ENCODE measurements at places on chromosomes 11 and 22.

DNA sequence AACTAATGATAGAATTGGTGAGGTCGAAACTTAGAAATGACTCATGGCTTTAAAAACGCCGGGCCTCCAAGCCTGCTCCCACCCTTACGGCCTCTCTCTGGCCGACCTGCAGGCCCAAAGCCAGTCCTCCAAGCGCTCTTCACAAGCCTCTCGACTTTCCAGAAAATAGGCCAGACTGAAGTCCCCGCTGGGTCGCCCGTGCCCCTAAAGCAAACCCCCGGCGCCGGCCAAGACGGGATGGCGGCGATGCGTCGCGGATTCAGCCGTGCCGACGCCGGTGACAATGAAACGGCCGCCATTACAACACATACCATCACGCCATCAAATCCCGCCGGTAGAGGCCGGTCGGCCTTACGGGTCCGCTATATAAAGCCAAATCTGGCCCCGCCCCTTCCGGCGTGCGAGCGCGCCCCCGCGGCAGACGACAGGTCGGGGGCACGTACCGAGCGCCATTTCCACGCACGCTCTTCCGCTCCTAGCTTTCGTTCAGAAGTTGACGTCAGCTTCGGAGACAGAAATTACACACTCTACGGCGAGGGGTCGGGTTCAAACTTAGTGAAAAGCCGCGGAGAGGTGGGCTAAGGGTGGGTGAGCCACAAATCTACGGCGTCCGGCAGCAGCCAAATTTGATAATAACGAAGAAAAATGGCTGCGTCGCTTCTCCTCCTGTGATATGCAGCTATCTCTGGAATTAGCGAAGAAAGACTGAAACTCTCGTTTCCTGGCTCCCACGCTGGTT is at the start of gene RPL3:
RPL3 (minus strand) TSS at position 340 of the 739 bp plus-strand sequence; CDS start at position 314, 26 bp downstream.
- DNase-seq = peak; percentile 98

GRCh38 chr22:20405291-20405930 is 11.5 kb downstream of the ZNF74 start:
- DNase-seq = no peak

DNA sequence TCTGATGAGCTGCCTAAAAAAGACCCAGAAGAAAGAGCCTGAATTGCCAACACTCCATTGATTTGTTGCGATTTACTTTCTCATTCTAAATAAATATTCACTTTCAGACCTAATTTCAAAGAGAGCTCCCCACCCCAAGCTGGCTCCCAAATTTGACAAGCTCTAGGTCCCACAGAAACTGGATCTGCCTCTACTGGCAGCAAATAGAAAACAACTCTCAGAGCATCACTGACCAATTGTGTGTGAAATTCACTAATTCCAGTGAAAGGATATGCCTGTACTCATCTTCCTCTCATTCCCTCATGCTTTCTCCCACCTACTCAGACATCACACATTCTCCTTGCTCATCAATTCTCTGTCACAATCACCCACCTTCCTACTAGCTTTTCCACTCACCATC is 249.1 kb downstream of the DCDC1 start:
- no peak for DNase-seq

DNA sequence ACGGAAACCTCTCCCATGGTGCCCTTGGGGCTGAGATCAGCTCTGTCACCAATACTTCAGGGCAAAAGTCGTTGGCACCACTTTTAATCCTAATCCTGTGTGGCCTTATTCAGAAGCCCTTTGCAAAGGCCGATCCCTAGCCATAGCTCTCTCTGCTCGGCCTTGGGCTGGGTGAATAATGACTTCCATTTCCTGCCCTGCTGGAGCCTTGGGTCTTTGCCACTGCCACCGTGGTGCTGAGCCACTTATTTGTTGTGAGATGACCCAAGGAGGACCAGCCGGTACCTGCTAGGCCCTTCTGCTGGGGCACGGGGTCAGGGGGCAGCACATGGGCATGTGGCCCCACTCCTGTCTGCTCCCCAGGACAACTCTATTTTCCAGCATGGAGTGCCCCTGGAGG is 188.2 kb downstream of the ST3GAL4 start:
- DNase-seq = no peak

- no peak for DNase-seq
Measured at GRCh38 chr11:15933886-15934625, 422.3 kb downstream of the SOX6 start.

- DNase-seq = no peak
Measured at GRCh38 chr11:12319461-12319951, 57.9 kb upstream of the PARVA start.

GRCh38 chr22:49087198-49087597 is 740.5 kb downstream of the BRD1 start:
- no peak for DNase-seq

DNA sequence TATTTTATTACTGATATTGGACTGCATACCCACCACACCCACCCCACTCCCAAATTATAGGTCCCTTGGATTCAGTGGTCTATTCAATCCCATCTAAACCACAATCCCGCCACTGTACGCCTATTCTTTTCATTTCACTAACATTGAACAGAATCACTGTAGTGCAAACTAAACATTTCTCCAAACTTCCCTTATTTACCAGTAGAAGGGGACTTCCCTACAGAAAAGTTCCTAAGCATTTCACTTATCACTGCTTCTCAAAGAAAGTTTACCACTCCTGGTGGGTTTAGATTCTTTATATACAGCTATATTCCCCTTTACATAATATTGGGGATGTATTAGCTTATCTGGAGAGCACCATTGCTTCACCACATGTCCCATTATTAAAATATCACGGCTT is 29.3 kb downstream of the OR8B12 start:
- no peak for DNase-seq

DNA sequence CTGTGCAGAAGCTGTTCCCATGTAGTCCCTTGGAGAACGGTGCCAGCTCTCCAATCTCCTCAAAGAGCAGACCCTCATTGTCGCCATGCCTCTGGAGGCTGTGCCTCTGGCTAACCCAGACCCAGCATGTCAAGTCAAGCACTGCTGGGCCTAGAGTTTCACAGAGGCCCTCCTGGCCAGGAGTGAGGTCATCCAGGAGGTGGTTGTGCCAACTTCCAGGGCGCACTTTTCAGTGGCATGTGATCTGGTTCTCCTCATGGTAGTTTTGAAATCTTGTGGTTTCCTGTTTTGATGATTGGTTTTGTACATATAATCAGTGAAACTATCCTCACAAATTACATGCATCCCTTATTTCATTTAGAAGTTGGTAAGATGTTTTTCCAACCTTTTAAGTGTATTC is 78.9 kb downstream of the PPFIBP2 start:
- DNase-seq = peak; percentile 25

- DNase-seq = peak; percentile 49
Measured at GRCh38 chr11:72584293-72584938, 89.8 kb downstream of the PDE2A start.

- DNase-seq = peak; percentile 41
Measured at GRCh38 chr11:8168485-8169257, at the start of gene RIC3. Gene RIC3 (minus strand): TSS chr11:8169025. CDS start chr11:8168989, 36 bp downstream.

DNA sequence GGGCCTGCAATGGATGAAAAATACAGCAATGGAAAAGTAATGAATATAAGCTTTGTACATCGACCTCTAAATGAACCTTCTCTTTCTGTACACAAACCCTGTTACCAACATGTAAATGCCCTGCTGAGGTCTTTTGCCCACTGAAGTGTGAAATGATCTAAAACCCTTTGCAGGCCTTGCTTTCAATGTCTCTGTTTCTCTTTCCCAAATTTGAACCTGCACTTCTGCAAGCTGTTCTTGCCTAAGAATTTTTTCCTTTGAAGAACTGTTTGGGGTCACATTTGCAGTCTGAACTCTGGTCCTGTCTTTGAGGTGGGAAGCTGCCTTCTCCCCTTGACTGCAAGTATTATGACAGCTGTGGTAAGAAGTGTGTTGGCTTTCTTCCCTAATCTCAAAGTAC is 1237.1 kb downstream of the FAM181B start:
- DNase-seq = no peak

GRCh38 chr11:2196970-2197770 is 25.6 kb upstream of the TH start:
- DNase-seq = peak; percentile 67

- no peak for DNase-seq
Measured at GRCh38 chr22:29216873-29217666, 11.4 kb downstream of the EMID1 start.

GRCh38 chr11:30018495-30018894 is 1.7 kb upstream of the KCNA4 start:
- no peak for DNase-seq

DNA sequence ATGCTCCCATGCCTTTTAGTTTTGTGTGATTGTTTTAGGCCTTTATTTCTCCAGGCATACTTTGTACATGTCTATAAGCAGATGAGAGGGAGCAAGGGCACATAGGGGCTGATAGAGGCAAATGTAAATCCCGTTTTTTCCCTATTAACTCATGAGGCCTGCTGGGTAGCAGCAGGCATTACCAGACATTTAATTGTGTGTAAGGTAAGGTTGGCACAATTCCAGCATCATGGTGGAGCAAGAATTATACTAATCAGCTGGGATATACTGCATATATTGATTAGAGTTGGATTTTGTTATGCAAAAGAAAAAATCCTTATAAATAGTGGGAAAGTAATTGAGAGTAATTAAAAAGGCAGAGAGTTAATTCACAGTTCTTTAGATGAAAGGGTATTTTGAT is 12.2 kb downstream of the FAT3 start:
- no peak for DNase-seq

DNA sequence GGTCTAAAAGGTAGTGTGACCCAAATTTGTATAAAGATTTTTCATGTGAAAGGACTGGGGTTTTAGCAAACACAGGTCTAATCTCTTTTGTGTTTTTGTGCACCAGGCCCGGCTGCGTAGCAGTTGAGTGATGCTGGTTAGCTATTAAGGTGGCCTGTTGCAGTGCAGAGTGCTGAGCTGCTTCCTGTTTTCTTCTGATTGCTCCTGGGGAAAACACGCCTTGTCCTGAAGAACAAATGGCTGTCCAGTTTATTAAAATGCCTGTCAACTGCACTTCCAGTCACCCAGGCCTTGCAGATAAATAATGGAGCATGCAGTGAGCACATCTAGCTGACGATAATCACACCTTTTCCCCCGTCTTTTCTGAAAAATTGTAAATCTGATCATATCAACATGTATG is 1.8 kb downstream of the SRSF8 start:
- DNase-seq = peak; percentile 92

DNA sequence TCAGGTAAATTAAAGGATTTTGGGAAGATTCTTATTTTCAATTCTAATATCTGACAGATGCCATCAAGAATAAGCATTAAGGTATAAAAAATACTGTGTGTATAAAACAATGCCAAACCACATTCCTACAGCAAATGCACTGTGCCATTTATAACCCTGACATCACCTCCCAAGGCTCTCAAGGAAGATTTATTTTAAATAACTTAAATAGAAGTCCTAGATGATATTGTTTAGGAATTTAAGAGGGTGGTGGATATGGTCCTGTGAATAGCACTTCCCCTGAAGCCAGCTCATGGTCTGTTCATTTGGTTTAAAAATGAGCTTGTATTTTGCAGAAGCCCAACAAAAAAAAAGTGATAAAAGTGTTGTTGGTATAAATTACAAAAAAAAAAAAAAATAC is 32.1 kb downstream of the PPIL2 start:
- no peak for DNase-seq

GRCh38 chr22:25419247-25420113 is 145.0 kb upstream of the GRK3 start:
- no peak for DNase-seq

DNA sequence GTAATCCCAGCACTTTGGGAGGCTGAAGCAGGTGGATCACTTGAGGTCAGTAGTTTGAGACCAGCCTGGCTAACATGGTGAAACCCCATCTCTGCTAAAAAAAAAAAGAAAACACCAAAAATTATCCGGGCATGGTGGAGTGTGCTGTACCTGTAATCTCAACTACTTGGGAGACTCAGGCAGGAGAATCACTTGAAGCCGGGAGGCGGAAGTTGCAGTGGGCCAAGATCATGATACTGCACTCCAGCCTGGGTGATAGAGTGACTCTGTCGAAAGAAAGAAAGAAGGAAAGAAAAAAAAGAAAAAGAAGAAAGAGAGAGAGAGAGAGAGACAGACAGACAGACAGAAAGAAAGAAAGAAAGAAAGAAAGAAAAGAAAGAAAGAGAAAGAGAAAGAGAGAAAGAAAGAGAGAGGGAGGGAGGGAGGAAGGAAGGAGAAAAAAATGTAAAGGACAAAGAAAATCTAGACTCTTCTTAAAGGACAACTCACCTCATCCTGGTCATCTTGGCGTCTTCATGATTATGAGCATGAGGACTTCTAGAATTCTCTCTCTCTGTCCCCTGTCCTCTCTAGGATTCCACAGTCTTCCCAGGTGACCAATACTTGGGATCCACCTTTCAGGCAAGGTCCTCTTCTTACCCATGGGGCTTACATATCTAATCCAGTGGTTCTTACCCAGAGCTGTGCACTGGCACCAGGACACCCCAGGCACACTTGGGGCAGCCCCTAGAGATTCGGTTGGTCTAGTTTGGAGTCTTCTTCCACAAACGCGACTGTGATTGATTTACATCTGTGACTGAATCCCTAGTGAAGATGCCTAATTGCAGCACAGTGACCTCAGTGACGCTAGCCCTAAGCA is 120.9 kb downstream of the MED15 start:
- DNase-seq = no peak

DNA sequence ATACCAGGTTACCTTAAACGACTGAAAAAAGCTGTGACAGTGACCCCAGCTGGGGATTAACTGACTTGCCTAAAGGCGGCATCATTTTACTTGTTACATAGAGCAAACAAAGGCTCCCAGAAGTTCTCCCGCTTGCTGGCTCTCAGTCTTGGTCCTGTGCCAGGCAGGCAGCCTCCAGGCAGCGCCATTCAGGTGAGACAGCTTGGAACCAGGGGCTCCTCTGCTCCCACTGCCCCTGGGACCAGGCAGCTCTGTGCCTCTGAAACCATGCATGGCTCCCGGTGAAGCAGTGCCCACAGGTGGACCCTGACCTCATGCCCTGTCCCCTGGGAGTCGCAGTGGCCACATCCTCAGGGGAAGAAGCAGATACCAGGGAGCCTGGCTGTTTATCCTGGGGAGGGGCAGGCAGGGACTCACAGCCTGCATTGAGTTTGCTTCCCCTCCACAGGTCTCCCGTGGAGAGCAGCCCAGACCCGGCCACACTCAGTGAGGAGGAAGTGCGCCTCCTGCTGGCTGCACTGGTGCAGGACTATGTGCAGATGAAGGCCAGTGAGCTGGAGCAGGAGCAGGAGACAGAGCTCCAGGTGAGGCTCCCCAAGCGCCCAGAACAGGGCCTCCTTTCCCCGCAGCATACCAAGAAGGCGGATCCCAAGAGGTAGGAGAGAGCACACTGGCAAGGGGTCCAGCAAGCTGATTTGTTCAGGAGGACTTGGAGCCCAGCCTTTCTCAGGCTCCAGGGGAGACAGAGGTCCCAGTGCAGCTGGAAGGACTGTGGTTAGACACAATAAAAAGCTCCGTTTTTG is 15.6 kb upstream of the CYP2R1 start:
- DNase-seq = peak; percentile 84

GRCh38 chr11:26072614-26073153 is 259.2 kb upstream of the ANO3 start:
- DNase-seq = peak; percentile 2

DNA sequence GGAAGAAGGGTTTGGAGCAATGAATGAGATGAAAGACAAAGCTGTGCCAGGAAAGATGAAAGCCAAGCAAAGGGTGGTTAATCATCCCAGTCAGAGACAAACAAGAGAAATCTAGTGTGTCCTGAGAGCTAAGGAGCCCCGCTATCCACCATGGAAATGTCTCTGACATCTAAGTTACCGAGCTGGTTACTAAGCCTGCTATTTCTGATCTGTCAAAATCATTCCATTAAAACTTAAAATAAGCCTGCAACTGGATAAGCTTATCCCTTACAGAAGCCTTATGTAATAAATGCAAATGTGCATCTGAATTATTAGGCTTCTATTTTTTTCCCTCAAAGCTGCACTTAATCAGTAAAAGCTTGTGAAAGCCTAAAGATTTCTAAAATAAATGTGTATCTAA is 22.1 kb upstream of the SESN3 start:
- DNase-seq = no peak

Data from activated CD4-positive, alpha-beta T cell treated with anti-CD3 and anti-CD28 coated beads, Interleukin-2, amount 50 U/mL, for 16 hours (primary cell).